ENCODE measurements at places on chromosomes 2 and 18. TPM values are rescaled to one million over a fixed set of nuclear protein-coding genes. Genes with fewer than 3 reads are reported as not detected.

SERPINB3 gene
- polyA plus RNA-seq = not detected

RNU2-63P gene
- not detected for polyA plus RNA-seq

COLEC11 gene
- 8.7 TPM for polyA plus RNA-seq

SCN7A gene
- 0.05 TPM for polyA plus RNA-seq

FAM117B gene
- polyA plus RNA-seq = 1.0 TPM

KIAA2012 gene
- 0.11 TPM for polyA plus RNA-seq

CYS1 gene
- polyA plus RNA-seq = 1.2 TPM

SCYGR8 gene
- not detected for polyA plus RNA-seq

SELENOI gene
- 6.2 TPM for polyA plus RNA-seq

LAMA3 gene
- polyA plus RNA-seq = 3.5 TPM

DNA sequence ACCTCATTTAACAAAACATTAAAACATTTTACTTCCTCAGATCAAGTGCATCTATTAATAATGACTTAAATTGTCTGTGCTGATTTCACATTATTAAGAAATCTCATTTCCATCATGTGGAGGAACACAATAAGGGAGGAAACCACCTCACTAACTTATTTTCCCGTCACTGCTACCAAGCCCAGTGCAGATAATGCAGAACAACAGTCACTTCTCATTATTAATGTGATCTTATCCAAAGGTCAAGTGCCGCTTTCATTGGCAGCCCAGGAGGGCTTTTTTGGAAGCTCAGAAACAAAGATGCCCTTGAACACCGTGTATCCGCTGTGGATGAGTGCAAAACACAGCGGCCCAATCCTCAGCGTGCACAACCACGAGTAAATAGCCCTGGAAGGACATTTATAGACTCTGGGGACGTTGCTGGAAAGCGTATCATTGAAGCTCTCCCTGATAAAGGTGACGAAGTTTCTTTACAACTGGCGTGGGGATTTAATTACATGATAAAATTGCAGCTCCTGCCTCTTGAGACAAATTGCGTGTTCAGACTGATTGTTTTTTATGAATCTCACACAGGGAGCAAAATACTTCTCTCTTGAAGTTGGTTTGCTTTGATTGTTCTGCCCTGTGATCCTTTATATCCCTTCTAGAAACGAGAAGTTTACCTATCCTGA, 13.2 kb downstream of the ASB18 start:
- H3K4me3 ChIP-seq = no peak overlapping the region
- no peaks in the 10 kb centered on the region for H3K4me1 ChIP-seq
- H3K27ac ChIP-seq = no peak overlapping the region
- H3K36me3 ChIP-seq = no peaks in the 10 kb centered on the region
- DNase-seq = no peak
- H3K27me3 ChIP-seq = no peaks in the 10 kb centered on the region

DNA sequence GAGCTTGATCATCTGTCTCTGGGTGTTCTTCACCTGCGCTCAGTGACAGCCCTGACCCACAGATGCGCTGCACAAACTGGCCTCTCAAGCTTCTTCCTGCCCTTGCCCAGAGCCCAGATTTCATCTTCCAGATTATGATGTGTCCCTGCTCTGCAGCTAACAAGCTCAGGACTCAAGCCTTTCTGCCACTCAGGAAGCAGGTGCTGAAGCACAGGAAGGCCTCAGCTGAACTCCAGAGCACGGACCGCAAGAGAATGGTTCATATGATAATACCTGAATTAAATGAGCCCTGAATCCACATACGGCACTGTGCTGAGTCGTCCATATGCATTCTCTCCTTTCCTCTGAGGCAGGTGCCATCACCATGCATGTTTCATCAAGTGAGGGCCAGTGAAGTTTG, 3.8 kb downstream of the CD207 start:
- no peaks in the 10 kb centered on the region for H3K36me3 ChIP-seq
- DNase-seq = no peak
- H3K4me1 ChIP-seq = no peaks in the 10 kb centered on the region
- no peak overlapping the region for H3K4me3 ChIP-seq

- H3K4me1 ChIP-seq = peaks cover 9% of the 10 kb centered on the region
- DNase-seq = no peak
- no peak overlapping the region for H3K4me3 ChIP-seq
- H3K27me3 ChIP-seq = peaks cover 8% of the 10 kb centered on the region
- no peak overlapping the region for H3K27ac ChIP-seq
These were observed 160.7 kb upstream of the ACAA2 start for GRCh38 chr18:49974079-49974478.

DNA sequence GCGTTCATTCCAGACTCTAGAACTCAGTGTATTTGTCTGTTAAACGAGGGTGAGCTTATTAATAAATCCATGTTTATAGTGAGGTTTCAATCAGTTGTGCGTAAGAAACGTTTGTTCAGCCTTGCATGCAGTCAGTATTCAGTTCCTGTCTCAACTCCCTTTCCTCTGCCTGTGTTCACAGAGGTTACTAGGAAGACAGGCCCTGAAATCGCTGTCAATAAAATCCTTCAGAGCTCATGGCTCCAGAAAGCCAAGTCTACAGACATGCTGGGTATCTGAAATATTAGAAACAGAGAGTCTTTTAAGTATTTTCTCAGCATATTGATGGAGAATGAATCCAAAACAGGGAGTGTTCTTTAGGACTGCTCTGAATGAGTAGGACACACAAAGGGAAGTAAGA, 75.4 kb downstream of the KLF7 start:
- H3K4me1 ChIP-seq = peaks cover 59% of the 10 kb centered on the region
- peak overlapping the region; percentile 99 for H3K27ac ChIP-seq
- H3K36me3 ChIP-seq = peaks cover 33% of the 10 kb centered on the region

DNA sequence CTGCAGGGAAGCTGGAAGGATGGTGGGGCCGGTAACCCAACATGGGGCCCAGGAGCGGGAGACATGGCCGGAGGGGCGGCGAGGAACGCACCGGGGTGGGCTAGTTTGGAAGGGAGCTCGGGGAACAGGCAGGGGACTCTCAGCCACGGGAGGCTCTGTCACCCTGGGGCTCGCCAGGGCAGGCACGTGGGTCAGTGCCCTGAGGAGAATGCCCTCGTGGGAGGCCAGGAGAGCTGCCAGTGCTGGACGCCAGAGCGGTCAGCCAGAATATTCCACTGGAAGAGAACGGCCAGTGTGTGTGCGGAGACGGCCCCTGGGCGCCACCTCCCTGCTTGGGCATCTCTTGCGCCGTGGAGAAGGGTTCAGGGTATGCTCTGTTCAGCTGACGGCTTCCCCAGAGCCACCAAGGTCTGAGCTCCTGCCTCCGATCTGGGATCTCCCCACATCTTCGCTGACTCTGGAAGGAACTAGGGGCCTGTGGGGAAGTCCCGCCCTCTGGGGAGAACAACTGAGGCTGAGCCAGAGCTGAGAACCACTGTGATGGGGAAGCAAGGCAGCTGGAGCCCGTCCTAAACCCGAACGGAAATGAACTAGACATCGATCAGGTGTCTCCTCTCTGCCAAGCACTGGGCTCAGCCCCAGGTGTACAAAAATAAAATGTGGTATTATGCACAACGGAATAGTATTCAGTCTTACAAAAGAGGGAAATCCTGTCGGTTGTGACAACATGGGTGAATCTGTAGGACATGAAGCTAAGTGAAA, 49.3 kb downstream of the TNP1 start:
- H3K4me1 ChIP-seq = no peaks in the 10 kb centered on the region
- no peaks in the 10 kb centered on the region for H3K27me3 ChIP-seq
- no peak overlapping the region for H3K4me3 ChIP-seq

DNA sequence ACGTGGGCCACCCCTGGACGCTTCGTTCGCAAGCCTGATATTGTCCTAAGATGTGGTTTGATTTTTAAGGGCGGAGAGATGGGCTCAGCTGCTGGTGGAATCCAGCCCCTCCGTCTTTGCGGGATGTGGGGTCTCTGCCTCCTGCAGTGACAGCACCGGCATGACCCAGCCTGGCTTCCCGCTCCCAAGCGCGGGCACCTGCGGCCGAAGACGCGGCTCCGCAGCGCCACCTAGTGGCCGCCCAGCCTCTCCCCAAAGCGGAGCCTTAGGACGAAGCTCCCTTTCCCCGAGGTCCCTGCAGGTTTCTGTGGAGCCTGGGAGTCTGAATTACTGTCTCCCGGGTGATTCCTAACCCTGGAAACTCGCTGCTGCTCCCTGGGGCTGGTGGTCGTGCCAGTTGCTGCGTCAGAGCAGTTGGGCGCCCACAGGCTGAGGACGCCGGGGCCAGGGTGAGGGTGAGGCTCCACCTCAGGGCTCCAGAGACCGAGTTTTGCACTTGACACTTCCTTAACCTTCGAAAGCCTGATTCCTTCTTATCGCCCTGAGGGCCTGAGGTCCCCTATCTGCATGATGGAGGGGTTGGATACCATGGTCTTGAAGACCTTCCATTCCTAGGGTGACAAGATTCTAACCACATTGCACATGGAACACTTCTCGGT, 137.5 kb downstream of the TPO start:
- H3K4me1 ChIP-seq = no peaks in the 10 kb centered on the region
- no peaks in the 10 kb centered on the region for H3K36me3 ChIP-seq
- DNase-seq = peak; percentile 96
- no peaks in the 10 kb centered on the region for H3K27me3 ChIP-seq
- no peak overlapping the region for H3K27ac ChIP-seq
- peak overlapping the region; percentile 25 for H3K4me3 ChIP-seq

DNA sequence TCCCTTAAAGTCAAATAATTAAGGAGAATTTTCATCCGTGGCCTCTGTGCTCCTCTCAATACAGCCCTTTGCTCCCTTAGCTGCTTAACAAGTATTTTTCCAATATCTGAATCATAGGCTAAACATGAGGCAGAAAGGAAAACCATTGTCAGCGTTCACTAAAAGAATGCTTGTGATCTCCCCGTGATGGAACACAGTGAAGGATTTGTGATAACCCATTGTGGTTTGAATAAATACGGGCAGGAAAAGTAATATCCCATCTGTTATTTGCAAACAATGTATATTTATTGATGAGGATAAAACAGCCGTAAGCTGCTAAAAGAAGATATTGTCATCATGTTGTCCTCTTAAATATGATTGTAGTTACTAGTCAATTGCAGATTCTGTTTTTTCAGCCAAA, 258.1 kb downstream of the NAPG start:
- H3K27ac ChIP-seq = no peak overlapping the region
- no peaks in the 10 kb centered on the region for H3K4me1 ChIP-seq
- H3K27me3 ChIP-seq = no peaks in the 10 kb centered on the region
- no peak for DNase-seq
- H3K4me3 ChIP-seq = no peak overlapping the region
- H3K36me3 ChIP-seq = no peaks in the 10 kb centered on the region

DNA sequence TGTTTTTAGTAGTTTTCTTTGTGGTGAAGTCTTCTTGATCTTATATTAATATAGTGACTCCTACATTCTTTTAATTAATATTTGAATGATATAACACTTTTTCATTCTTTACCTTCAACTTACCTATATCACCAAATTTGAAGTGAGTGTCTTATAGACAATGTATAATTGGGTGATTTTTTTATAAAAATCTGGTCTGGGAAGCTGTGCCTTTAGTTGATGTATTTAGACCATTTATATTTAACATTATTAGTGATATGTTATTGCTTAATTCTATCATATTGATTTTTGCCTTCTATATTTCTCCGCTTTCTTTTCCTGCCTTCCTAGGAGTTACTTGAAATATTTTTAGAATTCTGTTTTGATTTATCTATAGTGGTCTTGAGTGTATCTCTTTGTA, 16.4 kb downstream of the TMEM182 start:
- H3K36me3 ChIP-seq = no peaks in the 10 kb centered on the region
- no peaks in the 10 kb centered on the region for H3K4me1 ChIP-seq
- no peak for DNase-seq
- H3K27me3 ChIP-seq = no peaks in the 10 kb centered on the region
- no peak overlapping the region for H3K27ac ChIP-seq

- no peaks in the 10 kb centered on the region for H3K27me3 ChIP-seq
- H3K27ac ChIP-seq = no peak overlapping the region
- DNase-seq = no peak
- H3K4me1 ChIP-seq = no peaks in the 10 kb centered on the region
- H3K4me3 ChIP-seq = no peak overlapping the region
These were observed 415.9 kb downstream of the GRB14 start for GRCh38 chr2:164205347-164205746.

GRCh38 chr2:15517793-15518192, 43.3 kb downstream of the NBAS start:
- DNase-seq = no peak
- no peak overlapping the region for H3K27ac ChIP-seq
- no peaks in the 10 kb centered on the region for H3K27me3 ChIP-seq
- no peaks in the 10 kb centered on the region for H3K4me1 ChIP-seq
- H3K4me3 ChIP-seq = no peak overlapping the region

- H3K4me3 ChIP-seq = no peak overlapping the region
- H3K4me1 ChIP-seq = no peaks in the 10 kb centered on the region
- H3K27ac ChIP-seq = no peak overlapping the region
- H3K27me3 ChIP-seq = no peaks in the 10 kb centered on the region
These were observed 266.8 kb upstream of the PARD3B start for GRCh38 chr2:204278454-204278853.

DNA sequence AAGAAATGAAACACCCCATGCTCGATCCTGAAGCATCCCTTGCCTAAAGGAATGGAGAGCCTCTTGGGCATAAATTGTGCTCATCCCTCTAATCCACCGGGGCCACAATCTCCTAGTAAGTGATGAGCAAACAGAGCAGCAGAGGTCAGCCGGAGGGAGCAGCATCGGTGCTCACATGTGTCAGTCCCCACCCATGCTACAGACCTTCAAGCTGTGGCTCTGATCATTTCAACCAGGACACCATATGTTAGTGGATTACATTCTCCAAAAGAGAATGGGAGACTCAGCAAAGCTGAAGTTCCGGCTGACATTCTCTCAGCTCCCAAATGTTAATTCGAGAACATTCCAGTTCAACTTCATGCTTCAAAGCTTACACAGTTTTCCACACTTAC, 75.6 kb downstream of the AAK1 start:
- DNase-seq = no peak
- H3K36me3 ChIP-seq = peaks cover 3% of the 10 kb centered on the region
- peaks cover 2% of the 10 kb centered on the region for H3K4me1 ChIP-seq
- no peaks in the 10 kb centered on the region for H3K27me3 ChIP-seq

DNA sequence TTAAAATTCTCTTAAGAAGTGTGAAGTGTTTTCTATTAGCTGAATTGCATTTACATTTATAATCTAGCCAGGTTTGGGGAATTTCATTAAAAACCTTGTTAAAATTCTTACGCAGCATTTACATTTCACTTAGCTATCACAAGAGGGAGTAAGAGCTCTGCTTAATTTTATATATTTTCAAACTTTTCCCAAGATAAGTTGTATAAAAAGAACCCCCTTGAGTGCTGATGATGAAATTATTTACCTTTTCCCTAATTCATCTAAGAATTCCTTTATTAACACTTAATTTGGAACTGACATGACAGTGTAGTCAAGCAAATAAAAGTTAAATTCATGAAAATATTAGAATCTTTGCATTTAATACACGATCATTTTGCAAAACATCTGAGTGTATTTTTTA, 54.2 kb upstream of the ZSWIM2 start:
- H3K4me3 ChIP-seq = no peak overlapping the region
- no peaks in the 10 kb centered on the region for H3K4me1 ChIP-seq
- no peaks in the 10 kb centered on the region for H3K36me3 ChIP-seq
- H3K27me3 ChIP-seq = no peaks in the 10 kb centered on the region

DNA sequence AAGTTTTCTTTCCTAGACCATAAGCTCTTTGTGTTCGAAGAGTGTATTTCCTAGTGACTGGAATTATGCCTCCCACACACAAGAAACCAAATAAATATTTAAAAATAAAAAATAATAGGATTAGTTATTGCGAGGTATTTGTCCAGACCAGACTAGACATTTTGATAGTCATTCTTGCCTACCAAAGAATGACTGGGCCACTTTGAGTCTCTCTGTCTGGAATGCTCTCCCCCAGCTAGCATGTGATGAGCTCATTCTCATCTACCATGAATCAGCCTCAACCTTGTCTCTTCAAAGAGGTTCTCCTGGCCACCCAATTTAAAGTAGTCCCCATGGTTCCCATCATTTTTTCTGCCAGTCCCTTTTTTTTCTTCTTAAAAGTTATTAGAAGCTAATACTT, 13.9 kb upstream of the DSC1 start:
- no peak for DNase-seq
- H3K27me3 ChIP-seq = no peaks in the 10 kb centered on the region
- H3K27ac ChIP-seq = no peak overlapping the region

All from SK-N-SH (cell line).